CD4-positive, alpha-beta T cell treated with Interferon gamma for 1 hour (primary cell): ENCODE measurements at places on chromosomes 1 and 21.

- no peak for DNase-seq
Observed at GRCh38 chr1:225757927-225758656, 19.5 kb upstream of the SRP9 start.

DNA sequence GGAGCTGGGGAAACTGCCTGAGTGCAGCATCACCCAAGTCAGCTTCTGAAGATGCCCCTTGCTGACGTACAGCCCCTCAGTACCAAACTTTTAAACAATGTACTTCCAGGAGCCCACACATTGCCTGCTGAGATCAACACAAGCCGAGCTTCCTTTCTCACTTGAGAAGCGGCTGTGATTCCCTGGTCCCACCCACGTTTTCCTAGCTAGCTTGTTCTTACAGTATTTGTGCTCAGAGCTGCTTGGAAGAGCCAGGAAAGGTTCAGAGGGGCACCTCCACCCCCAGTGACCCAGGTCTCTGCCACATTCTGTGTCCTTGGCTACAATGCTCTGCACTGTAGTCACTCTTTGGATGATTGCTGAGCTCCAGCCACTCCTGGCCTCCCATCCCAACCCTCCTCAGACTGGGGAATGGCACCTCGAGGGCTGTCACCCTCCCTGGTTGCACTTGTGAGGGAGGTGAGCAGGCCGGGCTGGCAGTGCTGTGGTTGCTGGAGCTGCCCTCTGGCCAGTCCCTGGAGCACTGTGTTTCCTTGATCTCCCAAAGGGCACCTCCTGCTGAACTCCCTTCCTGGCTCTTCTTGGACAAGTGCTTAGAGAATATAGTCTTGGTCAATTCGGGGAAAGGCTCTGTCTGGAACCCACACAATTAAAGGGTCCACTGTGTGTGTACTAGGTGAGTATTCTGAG is 355.1 kb downstream of the AJAP1 start:
- no peak for DNase-seq

DNA sequence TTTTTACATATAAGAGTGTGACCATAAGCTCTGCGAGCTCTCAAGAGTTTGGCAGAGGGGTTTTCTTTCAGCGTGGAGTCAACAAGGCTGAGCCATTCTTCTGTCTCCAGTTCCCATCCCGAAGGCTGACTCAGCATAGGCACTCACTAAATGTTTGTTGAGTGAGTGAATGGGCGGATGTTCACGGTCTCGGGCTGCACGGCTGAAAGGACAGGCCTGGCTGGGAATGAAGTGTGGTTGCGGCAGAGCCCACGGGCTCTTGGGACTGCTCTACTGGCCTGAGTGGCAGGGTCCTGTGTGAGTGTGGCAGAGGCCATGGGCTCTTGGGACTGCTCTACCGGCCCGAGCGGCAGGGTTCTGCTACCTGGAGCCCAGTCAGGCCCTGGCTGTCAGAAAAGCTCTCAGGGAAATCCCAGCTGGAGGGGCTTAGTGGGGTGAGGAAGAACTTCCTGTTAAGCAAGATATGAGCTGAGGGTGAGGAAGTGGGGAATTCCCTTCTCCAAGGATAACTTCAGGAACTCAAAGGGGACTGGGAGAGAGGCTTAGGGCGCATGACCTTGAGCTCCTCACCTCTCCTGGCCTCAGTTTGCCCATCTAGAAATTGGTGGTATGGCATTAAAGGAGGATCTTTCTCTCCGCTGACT is 56.6 kb upstream of the C1orf174 start:
- no peak for DNase-seq

GRCh38 chr1:151574575-151575529 is 34.7 kb downstream of the TUFT1 start:
- peak; percentile 20 for DNase-seq

DNA sequence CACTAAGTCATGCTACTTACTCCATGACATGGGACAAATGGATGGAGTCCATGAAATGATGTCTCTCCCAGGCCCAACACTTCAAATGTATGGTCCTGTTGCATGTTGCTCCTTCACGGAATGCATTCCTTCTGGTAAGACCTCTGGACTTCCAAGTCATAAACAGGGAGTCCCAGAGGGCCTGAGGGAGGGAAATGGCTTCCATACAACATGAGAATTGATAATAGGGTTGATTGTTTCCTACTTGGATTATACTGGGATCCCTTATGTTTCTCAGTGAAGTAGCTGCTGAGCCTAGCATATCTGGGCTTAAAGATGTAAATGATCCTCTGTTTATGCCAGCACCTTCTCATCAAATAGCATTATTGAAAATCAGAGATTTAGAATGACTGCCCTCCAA is 104.2 kb upstream of the MAGI3 start:
- DNase-seq: no peak

GRCh38 chr1:228723287-228723686 is 12.0 kb upstream of the RHOU start:
- no peak for DNase-seq

GRCh38 chr1:192489748-192490147 is 85.8 kb upstream of the RGS1 start:
- peak; percentile 36 for DNase-seq

GRCh38 chr1:231180034-231180433 is 18.2 kb downstream of the TRIM67 start:
- no peak for DNase-seq

DNA sequence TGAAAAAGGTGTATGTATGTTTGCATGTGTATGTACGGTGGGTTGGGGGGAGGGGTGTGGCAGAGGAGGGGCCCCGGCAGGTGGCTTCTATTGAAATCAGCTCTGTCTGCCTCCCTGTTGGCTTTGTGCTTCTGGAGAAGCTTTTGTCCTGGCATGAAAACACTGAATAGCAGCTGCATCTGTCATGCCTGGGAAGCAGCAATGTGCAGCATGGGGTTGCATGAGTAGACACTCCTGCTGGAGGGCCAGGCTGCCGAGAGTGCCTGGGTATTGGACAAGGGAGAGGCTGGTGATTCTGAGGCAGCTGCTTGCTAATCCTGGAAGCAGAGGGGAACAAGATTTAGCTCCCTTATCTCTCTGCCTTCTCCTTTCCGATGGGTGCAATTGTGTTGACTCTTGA is 20.5 kb downstream of the MAPKAPK2 start:
- DNase-seq: no peak

- DNase-seq: peak; percentile 28
Observed at GRCh38 chr21:33266789-33267135, 595 bp downstream of the IL10RB start.

DNA sequence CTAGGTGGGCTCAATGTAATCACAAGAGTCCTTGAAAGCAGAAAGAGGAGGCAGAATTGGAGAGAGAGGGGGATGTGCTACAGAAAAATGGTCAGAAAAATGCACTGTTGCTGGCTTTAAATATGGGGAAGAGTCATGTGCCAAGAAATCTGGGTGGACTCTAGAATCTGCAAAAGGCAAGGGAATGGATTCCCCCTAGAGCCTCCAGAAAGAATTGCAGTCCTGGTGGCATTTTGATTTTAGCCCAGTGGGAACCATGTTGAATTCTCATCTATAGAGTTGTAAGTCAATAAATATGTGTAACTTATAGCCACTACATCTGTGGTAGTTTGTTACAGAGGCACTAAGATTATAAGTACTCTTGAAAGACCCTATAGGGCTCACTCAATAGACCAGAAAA is 210.3 kb downstream of the ASTN1 start:
- no peak for DNase-seq

GRCh38 chr1:86380257-86380861 is 15.8 kb downstream of the ODF2L start:
- no peak for DNase-seq

- DNase-seq: no peak
Observed at GRCh38 chr1:66315671-66316070, 218.3 kb upstream of the SGIP1 start.

DNA sequence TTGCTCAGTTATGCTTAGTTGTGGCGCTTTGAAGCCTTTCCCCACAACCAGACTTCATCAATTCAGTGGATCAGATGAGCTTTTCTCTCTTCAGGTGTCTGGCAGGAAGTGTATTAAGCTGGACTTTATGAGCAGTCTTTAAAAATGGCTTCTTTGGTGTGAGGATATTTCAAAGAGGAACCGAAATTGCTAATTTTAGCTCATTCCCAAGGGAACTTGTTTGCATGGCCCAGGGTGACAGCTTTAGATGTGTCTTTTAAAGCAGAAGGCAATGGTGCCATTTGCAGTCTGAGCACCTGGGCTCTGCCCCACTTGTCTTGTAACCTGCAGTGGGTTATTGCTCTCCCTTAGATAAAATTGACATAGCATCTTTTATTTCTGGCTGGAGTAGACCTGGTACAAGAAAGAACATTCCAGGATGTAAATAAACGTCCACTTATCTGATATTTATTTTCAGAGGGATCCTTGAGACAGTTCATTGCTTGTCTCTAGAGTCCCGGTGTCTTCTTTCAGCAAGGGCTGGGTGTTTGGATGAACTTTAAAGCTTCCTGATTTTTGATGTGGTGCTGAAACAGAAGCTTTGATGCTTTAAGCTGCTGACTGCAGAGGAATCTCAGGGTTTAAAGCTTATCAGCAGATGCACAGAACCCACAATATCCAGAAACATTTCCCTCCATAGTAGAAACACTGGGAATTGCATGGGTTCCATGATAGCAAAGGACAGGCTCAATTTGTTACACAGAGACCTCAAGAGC is 241.7 kb downstream of the ADGRL2 start:
- DNase-seq: no peak

DNA sequence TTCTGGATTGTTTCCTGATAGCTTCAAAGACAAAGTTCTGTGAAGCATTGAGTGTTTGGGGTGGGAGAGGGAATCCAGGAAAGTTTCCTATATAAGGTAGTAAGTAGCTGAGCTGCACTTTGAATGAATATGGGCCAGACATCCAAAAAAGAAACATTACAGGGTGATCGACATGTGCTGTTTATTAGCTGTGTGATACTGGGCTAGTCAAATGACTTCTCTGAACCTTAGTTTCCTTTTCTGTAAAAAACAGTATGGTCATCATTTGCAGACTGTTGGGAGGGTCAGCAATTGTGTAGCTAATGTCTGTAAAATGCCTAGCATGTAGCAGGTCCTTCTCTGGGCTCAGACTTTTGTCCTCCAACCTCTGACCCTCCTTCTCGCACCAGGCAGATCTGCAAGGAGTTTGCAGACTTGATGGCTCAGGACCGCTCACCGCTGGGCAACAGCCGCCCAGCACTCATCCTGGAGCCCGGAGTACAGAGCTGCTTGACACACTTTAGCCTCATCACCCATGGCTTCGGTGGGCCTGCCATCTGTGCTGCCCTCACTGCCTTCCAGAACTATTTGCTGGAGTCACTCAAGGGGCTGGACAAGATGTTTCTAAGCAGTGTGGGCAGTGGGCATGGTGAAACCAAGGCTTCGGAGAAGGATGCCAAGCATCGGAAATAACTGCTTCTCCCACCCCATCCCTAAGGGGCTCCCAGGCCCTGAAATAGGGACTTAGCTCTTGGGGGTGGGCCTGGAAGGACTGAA is 21.1 kb downstream of the TFAP2E start:
- DNase-seq: no peak

- no peak for DNase-seq
Observed at GRCh38 chr21:32515874-32516273, 69.4 kb downstream of the TCP10L start.

GRCh38 chr1:58932859-58933598 is 149.2 kb upstream of the JUN start:
- DNase-seq: peak; percentile 12

GRCh38 chr1:147738739-147739476 is 21.5 kb downstream of the GJA5 start:
- DNase-seq: no peak

GRCh38 chr1:115338457-115338820 is 390 bp upstream of the NGF start:
- no peak for DNase-seq

- no peak for DNase-seq
Observed at GRCh38 chr1:89444791-89445190, 79.8 kb upstream of the LRRC8B start.

- DNase-seq: no peak
Observed at GRCh38 chr1:8858112-8858668, 20.3 kb downstream of the ENO1 start.

GRCh38 chr1:193472430-193472829 is 286.0 kb upstream of the B3GALT2 start:
- no peak for DNase-seq

GRCh38 chr1:244322791-244323521 is 128.8 kb downstream of the ADSS2 start:
- peak; percentile 45 for DNase-seq

- DNase-seq: no peak
Observed at GRCh38 chr1:45033356-45033755, 21.3 kb downstream of the UROD start.

GRCh38 chr1:109754738-109755137 is 9.0 kb downstream of the EPS8L3 start:
- no peak for DNase-seq

GRCh38 chr1:41662061-41662764 is 177.7 kb upstream of the EDN2 start:
- DNase-seq: peak; percentile 78

DNA sequence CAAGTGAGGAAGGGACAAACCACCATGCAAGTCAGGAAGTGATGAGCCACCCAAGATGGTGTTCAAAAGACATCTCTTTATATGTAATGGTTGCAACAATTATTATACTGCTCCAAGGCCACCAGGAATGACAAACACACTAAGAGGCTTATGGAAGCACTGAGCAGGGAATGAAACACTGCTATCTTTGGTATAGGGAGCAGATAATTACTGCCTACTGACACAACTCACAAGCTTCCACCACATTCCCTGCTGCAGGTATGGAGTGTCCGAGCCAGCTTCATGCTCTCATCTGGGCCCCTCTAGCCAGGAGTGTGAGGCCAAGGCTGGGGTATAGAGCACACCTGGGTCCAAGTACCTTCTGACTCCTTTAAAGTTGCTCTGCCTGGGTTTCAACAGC is 371.4 kb downstream of the HHAT start:
- DNase-seq: no peak

GRCh38 chr1:93728480-93729131 is 47.0 kb upstream of the BCAR3 start:
- DNase-seq: no peak

DNA sequence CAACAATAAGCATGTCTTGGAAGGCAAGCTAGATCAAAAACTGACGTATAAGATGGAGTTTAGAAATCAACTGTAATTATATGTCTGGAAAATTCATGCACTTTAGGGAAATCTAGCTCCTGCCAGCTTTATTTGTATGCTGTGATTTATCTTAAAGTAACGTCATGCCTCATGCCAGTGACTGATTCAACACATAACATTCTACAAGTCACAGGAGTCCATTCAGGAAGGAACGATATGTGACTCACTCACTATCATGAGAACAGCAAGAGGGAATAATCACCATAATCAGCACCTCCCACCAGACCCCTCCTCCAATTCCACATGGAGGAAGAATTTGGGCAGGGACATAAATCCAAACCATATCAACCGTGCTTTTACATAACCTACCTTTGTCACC is 682.4 kb upstream of the ADAMTS5 start:
- no peak for DNase-seq

- DNase-seq: no peak
Observed at GRCh38 chr1:231708394-231708793, 81.8 kb downstream of the DISC1 start.
